ENCODE measurements at places on chromosomes 12 and 14. TPM values are rescaled to one million over a fixed set of nuclear protein-coding genes. Genes with fewer than 3 reads are reported as not detected.

The FOXG1 gene
- total RNA-seq, result not detected

The APAF1 gene
- 19.1 TPM for total RNA-seq

The BICDL1 gene
- total RNA-seq, result not detected

GRCh38 chr12:20807192-20808080 lies 3.1 kb upstream of the SLCO1B3 start:
- no peak for DNase-seq

DNA sequence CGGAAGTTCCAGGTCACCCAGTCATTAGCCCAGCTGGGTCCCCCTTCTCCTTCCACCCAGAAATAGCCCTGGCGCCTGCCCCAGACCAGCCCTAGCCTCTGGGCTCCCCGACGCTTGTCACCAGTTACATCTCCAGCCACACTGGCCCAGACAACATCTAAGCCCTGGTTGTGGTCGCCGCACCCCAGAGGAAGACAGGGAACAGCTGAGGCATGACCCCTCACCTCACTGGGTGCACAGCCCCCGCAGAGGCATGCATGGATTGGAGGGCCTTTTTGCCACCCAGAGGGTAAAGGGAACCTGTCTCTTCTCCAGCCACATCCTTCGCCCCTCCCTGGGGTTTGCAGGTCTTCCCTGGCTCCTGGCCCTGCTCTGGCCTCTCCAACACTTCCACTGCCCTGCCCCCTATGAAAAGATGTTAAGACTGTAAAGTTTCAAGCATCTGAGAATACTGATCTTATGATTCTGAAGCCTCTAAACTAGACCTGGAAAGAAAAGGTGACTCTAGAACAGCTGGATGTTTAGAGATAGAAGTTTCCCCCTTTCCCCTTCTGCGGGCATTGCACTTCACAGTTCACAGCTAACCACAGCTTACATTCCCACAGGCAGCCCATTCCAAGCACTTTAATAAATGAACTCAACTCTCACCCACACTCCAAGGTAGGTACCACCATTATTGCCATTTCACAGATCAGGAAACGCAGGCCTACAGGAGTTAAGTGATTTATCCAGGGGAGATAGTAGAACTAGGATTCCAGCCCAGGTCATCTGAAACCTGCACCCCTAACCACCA lies 14.7 kb downstream of the TMEM119 start:
- DNase-seq, result no peak

DNA sequence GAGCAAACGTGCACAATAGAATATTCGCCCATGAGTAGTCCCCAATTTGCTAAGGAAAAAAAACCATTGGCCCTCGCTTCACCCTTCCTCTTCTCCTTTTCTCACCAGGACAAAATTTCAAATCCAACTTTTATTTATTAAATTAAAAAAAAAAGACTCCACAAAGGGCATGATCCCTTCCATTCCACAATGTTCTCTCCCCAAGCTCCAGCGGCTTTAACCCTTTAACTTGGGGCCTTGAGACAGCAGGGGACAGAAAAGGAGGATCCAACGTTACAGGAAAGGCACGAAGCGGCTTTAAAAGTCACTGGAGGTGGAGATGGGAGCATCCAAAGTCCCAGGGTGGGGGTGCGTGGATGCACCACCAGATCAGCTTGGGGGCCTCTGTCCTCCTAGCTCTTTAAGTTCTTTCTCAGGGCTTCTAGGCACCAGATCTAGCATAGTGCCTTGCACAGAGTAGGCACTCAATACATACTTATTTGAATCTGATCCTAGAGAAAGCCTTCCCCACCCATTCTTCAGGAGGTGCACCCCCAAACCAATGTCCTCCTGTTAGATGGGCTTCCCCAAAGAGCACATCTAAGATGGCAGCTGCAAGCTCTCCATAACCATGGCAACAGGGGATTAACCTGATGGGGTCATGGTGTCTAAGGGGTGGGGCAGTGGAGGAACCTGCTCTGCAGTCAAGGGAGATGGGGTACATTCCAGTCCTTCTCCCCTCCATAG lies 5.2 kb upstream of the AAAS start:
- no peak for DNase-seq

DNA sequence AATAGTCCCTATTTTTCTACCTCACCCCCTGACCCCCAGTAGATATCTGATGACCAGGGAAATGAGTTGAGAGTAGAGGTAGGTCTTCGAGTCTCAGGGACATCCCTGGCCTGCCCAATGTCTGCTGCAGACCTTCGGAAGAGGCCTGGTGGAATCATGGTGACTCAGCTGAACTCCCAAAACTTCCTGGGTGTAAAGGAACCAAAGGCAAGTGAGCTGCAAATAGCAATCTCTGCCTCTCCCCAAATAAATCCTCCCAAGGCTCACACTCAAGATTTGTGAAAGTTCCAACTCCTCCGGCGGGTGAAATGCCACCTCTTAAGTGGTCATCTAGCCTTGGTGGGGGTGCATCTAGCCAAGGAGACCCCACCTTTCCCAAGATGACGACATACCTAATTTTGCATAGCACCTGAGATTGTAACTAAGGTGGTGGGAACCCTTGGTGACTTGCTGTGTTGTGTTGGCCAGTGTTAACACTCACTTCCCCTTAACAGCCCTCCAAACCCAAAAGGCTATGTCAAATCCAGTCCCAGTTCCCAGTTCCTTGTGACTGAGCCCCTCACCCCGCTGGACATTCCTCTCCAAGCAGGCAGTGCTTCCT lies 6.3 kb downstream of the ZFP36L1 start:
- no peak for DNase-seq

GRCh38 chr12:131747276-131748177 lies 36.6 kb downstream of the SFSWAP start:
- no peak for DNase-seq
